ENCODE measurements at places on chromosomes 7 and 10. TPM values are rescaled to one million over a fixed set of nuclear protein-coding genes. Genes with fewer than 3 reads are reported as not detected.

The MYL10 gene
- polyA plus RNA-seq, result 0.18 TPM

The RBM20 gene
- polyA plus RNA-seq, result 5.2 TPM

The LOXL4 gene
- polyA plus RNA-seq, result 4.0 TPM

The CDK14 gene
- 38.5 TPM for polyA plus RNA-seq

The TMEM229A gene
- 0.16 TPM for polyA plus RNA-seq

The LRRD1 gene
- polyA plus RNA-seq, result 0.60 TPM

The AGMO gene
- polyA plus RNA-seq, result 1.1 TPM

The C10orf143 gene
- 5.8 TPM for polyA plus RNA-seq

All from right renal pelvis (tissue), 4 donors.